Omental fat pad (tissue), 4 donors: ENCODE measurements at places on chromosomes 11 and 22. TPM values are rescaled to one million over a fixed set of nuclear protein-coding genes. Genes with fewer than 3 reads are reported as not detected.
A peak's percentile ranks its signal among the peaks of the same experiment; 100 is the strongest.

DNA sequence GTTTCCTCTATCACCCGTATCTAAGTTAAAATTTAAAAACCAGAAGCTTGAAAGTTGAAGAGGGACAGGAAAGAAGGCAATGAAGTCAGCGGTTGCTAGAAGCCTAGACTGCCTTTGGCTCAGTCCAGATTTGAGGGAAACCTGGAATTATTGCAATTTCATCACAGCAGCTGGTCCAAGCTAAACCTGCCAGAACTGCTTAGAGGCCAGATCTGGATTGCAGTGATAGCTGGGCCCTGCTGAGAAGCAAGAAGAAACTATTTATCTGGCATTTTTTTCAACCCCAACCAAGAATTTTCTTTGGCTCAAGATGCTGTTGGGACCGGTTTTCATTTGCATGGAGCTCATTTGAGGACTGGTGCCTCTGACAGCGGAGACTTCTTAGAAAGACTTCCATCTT is 121.5 kb upstream of the TEAD1 start:
- DNase-seq = no peak

GRCh38 chr11:27909386-27909785 is 198.6 kb downstream of the KIF18A start:
- no peak for DNase-seq

- DNase-seq = no peak
Measured at GRCh38 chr11:34770111-34770510, 146.1 kb downstream of the APIP start.

DNA sequence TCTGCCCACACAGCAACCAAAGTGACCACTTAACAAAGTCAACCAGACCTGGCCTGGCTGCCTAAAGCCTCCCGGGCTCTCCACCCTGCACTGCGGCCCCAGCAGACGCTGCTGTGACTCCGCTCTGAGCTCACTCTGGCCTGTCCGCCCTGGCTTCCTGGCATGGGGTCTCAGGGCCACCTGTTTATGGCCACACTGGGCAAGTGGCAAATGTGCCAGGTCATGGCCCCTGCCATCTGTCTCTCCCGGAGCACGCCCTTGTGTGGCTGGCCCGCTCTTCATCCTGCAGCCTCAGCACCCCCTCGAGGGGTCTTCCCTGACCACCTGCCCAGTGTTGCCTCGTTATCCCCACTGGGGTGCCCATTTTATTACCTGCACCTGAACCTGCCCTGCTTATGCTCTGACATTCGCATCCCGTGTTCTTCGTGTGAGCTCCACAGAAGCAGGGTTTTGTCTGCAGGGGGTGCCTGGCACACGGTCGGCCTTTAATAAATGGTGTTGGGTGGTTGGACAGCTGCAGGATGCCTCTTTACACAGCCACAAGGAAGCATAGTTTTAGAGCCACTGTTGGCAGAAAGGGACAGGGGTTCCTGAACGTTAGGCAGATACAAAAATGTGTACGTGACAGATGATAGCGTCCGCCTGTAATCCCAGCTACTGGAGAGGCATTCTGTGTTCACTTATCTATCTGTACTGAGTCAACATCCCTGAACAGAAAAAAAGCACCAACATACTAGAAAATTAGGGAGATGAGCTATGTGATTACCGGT is 785.6 kb downstream of the TBC1D22A start:
- no peak for DNase-seq

C11orf87 gene
- 0.13 TPM for total RNA-seq

- no peak for DNase-seq
Measured at GRCh38 chr11:75325713-75326438, 25.6 kb downstream of the ARRB1 start.

GRCh38 chr22:49112176-49112575 is 715.5 kb downstream of the BRD1 start:
- no peak for DNase-seq

UPB1 gene
- total RNA-seq = 0.13 TPM

GRCh38 chr11:59416613-59417012 is 9.6 kb downstream of the OR5A2 start:
- DNase-seq = no peak

GRCh38 chr11:118245936-118246562 is 6.1 kb downstream of the MPZL3 start:
- no peak for DNase-seq

DNA sequence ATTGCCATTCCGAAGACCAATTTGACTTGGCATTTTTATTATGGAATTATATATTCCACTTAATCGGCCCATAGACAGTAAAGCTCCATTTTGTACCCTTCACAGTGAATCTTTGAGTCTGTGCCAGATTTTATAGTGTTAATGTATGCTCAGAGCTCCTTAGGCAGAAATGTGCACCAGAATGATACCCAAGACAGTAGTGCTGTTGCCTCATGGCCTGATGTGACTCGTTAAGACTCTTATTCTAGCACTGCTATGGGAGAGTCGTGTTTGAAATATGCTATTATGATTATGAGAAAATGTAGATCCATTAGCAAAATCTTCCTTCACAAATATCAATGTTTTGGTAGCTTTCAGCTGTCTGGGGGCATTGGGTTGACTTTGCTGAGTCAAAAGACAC is 209.8 kb upstream of the RAG2 start:
- DNase-seq = no peak

DNA sequence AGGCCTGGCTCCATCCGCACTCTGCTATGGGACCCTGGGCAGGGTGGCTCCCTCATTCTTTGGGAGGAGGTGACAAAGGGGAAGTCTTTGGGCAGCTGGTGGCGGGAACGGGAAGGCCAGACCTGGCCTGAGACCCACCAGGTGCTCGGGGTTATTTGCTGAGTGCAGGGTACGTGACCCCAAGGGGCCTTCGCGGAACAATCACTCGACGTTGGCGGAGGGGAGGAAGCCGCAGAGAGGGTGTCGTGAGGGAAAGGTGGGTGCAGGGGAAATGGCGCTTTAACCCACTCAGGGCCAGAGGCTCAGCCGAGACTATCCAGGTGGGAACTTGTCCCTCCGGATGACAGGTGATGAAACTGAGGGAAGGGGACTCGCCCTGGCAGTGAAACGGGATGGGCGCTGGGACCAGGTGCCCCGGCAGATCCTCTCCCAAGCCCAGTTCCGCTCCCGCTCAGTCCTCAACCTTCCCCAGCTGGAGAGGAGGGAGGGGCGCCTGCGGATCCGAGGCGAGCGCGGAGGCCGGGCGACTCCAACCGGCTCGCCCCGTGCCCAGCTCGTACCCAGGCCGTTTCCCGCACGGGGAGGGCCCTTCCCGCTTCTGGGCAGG is 911 bp downstream of the A4GALT start:
- no peak for DNase-seq

SEPTIN3 gene
- 0.72 TPM for total RNA-seq

DNA sequence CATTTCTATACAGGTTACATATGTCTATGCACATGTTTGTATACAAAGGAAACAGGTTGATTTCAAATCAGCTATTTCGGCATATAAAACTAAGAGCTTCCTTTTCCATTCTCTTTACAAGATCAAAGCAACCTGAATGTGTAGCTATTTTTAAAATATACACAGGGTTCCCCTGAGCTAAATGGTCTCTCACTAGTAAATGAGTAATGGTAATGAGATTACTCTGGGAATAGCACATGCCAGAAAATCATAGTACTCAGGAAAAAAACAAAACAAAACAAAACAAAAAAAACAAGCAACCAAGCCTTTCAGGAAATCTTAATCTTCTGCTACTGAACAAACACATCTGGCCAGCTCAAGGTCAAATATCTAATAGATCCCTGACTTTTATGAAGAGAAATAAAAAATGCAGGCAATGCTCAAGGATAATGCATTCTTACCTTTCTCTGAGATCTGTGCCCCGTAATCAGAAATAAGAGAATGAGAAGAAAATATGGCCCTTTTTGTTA is 156.6 kb upstream of the POU2AF2 start:
- no peak for DNase-seq

NOX4 gene
- 6.7 TPM for total RNA-seq

C11orf21 gene
- total RNA-seq = 1.1 TPM

GRCh38 chr11:121670805-121671282 is 218.1 kb upstream of the SORL1-AS1 start:
- no peak for DNase-seq

DNA sequence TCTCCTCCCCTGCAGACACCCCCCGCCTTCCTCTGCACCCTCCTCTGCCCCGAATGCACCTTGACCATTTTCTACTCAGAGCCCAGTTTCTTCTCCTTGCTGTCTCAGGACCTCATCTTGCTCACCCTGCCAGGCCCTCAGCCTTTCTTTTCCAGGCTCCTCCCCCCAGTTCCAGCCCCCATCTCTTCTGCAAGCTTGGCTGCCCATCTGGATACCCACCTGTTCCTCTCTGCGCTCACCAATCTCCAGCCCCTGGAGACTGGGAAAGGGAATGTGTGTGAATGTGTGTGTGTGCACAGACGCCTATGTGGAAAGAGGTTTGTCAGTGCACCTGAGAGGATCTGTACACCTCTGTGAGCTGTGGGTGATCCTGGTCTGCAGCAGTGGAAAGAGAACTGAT is 36.4 kb downstream of the SLC22A12 start:
- no peak for DNase-seq

- no peak for DNase-seq
Measured at GRCh38 chr11:11450744-11451362, 97.8 kb upstream of the CSNK2A3 start.

DNA sequence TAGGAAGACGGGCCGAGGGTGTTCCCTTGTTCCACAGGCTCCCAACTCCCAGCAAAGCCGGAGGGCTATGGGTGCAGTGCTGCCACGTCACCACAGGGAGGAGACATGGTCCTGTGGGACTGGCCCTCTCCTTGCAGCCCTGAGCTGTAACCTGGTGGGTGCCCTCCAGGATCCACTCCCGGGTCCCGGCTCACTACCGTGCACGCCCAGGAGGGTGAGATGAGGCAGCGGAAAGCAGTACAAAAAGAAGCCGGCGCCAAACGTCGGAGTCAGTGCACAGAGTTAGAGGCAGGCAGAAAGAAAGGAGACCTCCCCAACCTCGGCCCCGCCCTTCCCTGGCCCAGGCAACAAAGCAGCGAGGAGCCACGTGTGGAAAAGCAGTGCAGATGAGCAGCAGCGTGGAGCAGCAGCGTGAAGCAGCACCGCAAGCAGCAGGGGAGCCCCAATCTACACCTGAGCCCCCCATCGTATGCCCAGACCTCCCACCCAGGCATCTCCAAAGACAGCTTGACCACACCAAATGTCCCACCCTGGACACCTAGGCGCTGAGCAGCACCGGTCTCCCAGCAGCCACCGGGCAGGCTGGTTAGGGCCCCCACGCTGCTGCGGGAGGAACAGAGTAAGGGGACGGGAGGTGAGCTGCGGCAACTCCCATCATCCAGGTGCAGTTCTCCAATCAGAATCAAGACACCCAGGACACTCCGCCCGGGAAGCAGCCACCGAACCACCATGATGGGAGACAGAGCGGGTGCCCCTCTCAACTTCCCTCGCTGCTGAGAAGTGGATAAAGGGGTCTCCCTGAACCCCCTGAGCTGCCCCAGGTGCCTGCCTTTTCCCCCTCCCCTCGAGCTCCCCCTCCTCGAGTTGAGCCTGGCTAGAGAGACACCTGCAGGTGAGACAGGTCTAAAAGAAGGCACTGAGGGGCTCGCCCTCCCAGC is 28.8 kb downstream of the IGSF9B start:
- peak; percentile 39 for DNase-seq

DNA sequence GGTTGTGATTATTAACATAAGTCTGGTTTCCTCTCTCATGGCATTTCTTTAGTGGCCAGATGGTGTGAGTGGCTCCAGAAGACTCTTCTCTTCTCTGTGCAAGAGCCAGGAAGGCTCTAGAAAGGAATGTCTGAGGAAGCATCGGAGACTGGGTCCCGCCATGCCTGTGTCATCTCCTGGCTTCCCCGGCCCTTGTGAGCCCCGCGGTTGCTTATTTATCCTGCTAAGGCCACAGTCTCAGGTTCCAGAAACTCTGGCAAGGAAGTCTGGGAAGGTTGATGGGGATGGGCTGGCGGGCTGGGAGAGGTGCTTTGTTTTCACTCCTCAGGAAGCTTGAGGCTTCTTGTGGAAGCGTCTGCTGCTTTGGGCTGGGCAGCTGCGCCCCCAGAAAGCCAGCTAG is 18.9 kb downstream of the BCR start:
- DNase-seq = no peak

DNA sequence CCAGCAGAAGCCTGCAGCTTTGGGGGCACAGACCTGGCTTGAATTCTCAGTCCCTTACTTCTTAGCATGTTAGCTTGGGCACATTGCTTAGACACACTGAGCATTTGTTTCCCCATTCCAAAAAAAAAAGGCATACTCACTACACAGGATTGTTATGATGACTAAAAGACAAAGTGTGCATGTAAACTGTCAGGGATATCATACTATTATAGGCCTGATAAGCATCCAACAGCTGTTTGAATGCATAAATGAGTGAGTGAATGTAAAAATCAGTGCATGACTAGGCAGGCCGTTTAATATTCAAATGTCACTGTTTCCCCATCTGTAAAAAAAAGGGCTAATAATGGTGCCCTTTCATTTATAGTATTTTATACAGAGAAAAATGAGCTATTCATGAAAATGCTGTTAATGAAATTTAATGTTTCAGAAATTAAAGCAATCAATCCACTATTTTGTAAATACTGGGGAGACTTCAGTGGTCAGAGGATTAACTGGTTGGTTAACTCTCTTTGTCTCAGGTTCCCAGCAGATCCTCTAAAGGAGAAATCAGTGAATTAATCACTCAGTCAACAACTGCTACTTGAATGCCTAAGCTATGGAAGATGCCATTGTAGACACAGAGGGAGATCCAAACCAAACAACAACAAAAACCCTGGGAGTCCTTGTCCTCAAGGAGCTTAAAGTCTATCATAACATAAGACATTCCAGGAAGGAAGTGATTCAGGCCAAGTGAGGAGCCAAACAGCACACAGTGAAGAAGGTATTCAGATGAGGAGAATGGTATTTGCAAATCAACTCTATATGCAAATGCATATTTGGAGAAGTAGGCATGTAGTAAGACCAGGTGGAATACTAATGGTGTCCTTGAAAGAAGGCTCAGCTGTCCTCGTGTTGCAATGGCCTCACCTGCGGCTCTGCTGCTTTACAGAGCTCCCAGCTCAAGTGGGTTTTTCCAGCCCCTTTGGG is 26.8 kb downstream of the BARX2 start:
- no peak for DNase-seq
